ENCODE measurements at places on chromosomes 1 and 21.

- DNase-seq, result peak; percentile 34
These were observed 10.0 kb downstream of the NCF2 start for GRCh38 chr1:183580281-183580682.

- DNase-seq, result no peak
These were observed 74.6 kb downstream of the RPS6KC1 start for GRCh38 chr1:213125643-213126042.

DNA sequence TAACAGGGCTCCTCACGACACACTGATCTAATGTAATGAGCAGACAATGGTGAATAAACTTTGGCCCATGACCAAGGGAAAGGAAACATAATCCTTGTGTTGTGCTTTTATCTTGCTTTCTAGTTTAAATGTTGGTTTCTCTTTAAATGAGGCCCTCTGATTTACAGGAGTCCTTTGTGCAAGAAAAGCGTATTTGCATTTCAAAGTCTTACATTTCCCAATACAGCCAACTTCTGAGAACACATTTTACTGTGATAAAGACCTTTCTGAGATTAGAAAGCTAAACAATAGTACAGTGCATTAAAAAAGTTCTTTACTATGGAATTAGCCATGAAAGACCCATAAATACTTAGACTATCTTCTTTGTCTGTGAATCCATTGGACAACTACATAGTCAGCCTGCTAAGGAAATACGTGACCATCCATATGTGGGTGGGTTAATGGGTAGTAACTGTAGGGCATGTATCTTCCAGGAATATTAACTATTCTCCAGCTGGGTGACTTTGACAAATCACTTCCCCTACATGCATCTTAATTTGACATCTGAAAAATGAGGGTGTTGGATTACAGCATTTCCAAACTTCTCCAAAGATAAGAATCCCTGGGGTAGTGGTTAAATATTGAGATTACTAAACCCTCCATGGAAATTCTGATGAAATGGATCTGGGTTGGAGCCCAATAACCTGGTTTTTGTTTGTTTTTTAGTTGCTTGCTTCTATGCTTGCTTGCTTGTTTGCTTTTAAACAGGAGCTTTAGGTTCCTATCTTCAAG is 50.3 kb upstream of the USP1 start:
- DNase-seq, result no peak

GRCh38 chr1:18883636-18884418 is 18.5 kb downstream of the ALDH4A1 start:
- DNase-seq, result peak; percentile 72

- no peak for DNase-seq
These were observed 248.6 kb downstream of the OLFM3 start for GRCh38 chr1:101748077-101748476.

DNA sequence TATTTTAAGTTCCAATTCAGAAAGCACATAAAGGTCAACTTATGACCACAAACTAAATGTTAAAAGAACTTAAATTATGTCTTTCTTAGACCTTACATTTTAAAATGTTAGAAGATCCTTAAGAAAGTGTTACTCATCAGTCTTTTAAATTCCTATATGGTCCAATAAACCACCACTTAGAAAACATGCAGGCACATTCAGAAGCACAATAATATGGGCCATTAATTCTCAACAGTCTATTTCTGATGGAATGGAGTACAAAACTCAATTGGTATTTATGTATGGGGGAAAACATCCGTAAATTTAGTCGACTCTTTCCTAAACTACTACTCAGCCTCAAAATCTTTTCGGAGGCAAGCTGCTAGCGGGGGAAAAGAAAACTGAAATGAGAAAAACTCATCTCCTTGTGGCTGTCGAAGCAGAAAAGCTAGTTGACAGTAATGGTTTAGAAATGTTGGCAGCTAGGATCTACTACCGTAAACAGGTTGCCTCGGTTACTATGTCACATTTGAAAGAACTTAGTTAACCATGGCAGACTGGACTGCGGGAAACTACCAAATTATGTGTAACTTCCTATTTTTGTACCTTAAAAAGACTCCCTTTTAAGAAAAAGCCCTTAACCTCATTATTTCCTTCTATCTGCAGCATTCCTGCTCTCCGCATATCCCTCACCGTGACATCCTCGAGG is 1.0 kb downstream of the TRMT1L start:
- peak; percentile 57 for DNase-seq

DNA sequence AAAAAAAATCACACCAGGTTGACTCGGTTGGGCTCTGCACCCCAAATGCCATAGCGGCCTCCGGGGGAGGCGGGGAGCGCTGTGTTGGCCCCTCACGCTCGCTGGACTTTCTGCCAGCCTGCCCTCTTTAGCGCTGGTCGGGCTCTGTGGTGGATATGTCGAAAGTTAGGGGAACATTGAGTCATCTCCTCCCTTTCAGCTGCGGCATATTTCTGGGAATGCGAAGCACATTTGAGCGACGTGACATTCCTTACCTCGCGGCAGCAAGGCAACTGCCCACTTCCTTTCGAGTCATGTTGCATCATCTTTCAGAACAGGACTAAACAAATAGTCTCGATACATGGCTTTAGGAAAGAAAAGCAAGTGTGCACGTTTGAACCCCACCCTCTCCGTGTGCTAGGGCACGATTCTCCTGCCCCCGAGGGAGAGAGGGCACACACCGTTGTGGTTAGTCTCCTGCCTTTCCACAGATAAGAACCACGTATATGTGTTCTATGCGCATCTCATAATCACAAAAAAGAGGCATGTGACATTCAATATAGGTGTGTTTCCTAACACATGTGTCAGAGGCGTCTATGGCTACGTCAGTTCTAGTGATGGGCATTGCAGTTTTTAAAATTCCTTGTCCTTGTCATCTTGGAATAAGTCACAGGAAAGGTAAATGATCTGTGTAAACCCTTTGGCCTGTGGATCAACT is 105.9 kb upstream of the SLC45A1 start:
- DNase-seq, result no peak

DNA sequence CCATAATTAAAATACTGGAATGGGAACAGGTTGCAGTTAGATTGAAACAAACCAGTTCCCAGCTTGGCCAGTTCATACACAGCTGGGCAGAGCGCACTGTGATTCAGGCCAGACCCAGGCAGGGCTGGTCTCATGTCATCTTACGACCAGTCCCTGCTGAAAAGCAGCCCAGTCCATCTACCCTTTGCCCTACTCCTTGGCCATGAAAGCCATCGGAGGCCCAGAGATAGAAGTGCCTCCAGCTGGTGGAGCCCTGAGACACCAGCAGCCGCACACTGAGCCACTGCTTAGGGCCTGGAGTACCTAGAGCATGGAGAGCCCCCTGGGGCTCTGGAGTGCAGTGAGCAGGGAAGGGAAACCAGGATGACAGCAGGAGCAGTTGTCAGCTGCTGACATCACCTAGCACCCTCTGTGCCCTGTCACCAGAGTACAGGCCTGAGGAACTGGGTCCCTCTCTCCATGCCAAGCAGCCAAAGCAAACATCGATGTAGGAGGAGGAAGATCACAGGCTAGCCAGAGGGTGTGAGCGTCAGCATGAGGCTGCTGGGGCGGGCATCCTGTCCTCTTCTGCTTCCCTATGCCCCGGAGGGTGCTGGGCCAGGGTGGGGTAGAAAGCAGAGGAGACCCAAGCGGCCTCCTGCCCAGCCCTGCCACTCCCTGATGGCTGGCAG is 34.2 kb upstream of the TMEM125 start:
- no peak for DNase-seq

DNA sequence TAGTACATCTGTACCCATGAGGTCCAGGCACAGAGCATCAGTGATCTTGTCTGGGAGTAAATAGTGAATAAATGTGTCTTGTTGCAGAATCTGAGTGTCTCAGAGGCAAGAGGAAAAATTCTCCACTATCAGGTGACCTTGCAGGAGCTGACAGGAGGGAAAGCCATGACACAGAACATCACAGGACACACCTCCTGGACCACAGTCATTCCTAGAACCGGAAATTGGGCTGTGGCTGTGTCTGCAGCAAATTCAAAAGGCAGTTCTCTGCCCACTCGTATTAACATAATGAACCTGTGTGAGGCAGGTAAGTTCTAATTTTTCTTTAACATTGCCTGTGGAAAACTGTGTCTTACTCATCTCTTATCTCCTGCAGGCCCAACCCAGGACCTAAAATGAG is 43.1 kb downstream of the IL12RB2 start:
- no peak for DNase-seq

DNA sequence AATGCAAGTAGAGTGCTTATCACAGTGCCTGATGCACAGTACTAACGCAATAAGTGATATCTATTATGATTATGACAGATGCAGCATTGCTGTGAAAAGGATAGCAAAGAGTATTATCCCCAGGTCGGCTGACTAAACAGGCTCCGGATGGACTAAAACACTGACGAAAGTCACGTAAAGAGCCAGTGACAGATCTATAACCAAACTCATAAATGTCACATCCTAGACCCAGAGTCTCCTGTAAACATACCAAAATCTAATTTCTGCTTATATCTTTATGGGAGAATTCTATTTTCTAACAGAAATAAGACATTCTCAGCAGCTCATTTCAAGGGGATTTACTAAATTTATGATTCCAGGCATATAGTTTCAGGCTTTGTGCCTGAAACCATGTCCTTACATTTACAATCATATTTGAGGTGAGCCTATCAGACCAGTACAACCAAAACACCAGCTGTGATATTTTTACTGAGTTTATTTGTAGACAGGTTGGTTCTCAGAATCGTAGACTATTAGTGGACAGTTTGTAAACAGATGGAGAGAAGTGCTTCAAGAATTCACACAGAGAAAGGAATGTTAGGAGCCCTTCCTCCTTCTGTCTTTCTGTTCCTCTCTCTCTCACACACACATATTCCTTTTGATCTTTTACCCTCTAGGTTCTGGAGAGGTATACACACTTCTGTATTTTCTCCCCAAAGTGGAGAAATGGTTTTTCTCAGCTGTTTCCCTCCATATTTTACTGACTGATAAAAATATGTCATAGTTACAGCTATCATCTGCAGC is 52.4 kb upstream of the WDR26 start:
- DNase-seq, result no peak

- DNase-seq, result no peak
These were observed 6.2 kb downstream of the PTPRF start for GRCh38 chr1:43536864-43537358.

DNA sequence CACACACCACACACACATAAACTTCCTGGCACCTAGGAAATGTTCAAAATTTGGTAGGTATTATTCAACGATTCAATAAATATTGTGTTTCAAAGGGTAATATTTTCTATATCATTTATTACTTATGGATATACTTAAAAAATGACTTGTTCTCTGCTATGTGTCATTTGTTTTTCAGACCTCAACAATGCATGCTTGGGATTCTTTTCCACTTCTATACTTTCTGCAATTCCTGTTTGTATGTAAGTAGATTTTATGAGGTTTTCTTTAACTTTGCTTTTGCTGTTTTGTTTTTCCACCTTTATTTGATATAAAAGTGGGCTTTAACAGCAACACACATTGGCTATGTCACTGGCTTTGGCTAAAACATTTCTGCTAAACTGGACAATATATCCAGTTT is 3.5 kb downstream of the CEP170 start:
- DNase-seq, result no peak

DNA sequence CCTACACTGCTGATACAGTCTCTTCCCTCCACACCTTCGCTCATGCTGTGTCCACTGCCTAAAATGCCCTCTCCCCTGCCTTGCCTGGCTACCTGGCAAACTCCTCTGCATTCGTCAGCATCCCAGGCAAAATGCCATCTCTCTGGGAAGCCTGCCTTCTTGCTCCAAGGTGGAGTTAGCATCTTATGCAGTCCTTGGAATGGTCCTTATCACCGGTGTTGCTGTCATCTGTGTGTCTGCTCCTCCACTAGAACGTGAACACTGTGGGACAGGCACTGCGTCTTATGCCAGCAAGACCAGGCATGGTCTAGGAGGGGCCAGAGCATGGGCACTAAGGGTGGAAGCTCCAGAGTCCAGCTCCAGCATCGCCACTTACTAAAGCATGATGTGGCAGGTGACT is 211.8 kb downstream of the MATN1 start:
- no peak for DNase-seq

DNA sequence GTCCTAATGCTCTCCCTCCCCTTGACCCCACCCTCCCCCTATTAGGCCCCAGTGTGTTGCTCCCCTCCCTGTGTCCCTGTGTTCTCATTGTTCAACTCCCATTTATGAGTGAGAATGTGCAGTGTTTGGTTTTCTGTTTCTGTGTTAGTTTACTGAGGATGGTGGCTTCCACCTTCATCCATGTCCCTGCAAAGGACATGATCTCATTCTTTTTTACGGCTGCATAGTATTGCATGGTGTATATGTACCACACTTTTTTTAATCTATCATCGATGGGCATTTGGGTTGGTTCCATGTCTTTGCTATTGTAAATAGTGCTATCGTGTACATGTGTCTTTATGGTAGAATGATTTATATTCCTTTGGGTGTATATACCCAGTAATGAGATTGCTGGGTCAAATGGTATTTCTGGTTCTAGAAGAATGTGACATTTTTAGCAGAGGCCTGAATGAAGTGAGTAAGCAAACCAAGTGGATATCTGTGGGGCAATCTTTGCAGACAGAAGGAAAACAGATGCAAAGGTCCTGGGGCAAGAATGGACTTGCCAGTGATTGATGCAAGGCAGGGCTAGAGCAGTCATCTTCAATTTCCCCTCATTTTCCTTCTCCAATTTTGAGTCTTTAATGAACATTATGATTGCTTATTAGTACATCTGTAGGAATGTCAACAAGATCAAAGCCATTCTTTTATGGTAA is 50.2 kb downstream of the UBE4B start:
- no peak for DNase-seq
